Activated CD4-positive, alpha-beta T cell treated with anti-CD3 and anti-CD28 coated beads, Interleukin-2, amount 50 U/mL, for 48 hours (primary cell): ENCODE measurements at places on chromosomes 3 and 15.

GRCh38 chr15:73022161-73022560, 30.1 kb upstream of the NEO1 start:
- no peak for DNase-seq

DNA sequence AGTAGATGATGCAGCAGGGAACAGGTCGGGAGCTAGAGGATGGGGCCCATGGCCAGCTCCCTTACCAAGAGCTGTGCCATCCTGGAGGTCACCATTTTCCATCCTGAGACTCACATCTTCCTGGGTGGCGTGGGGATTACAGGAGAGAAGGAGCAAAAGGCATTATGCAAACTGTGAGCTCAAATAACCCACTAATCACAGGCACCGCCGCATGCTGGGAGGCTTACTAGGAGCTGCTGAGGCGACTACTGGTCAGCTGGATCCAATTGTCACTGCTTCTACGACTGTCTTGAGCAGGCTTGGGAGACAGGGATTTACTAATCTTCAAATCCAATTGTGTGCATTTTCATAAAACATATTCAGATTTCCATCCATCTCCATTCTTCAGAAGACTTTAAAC, 12.5 kb upstream of the KBTBD12 start:
- no peak for DNase-seq

DNA sequence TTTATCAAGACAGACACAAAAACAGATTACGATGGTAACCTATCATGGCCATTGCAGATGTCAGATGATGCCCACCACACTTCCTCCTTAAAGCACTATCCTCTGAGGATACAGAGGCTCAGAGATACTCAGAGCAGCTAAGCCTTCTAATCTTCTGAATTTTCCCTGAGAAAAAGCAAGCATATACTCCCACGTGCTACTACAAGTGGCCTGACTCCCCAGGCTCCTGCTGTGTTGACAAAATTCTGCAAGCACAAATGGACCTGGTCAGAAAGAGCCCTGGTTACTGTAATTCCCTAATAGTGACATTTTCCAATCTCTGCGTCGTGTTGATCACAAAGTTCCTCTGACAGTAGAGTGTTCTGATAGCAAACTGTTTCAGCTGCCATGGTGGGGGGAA, 207.1 kb downstream of the KCNMB2 start:
- DNase-seq = no peak

DNA sequence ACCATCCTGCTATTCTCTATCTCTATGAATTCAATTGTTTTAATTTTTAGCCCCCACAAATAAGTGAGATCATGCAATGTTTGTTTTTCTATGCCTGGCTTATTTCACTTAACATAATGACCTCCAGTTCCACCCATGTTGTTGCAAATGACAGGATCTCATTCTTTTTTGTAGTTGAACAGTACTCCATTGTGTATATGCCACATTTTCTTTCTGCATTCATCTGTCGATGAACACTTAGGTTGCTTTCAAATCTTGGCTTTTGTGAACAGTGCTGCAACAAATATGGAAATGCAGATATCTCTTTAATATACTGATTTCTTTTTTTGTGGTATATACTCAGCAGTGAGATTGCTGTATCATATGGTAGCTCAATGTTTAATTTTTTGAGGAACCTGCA, 58.7 kb downstream of the RETNLB start:
- DNase-seq = no peak

DNA sequence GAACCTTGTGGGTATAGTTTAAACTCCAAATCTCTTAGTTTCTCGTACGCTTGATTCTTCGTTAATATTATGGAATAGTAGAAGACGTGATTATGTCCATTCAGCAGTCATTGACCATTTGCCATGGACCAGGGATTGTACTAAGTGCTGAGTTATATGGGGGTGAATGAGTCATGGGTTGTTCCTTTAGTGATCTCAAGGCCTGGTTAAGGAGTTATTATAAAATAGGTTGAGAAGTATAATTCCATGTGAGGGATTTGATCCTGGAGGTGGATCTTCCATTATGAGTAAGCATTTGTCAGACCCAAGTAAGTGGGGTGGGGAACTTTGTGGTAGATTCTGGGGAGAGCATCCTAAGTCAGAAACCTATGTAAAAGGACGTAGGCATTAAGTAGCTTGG, 15.4 kb downstream of the NR2C2 start:
- DNase-seq = no peak

GRCh38 chr3:140292684-140293083, 357.7 kb downstream of the CLSTN2 start:
- no peak for DNase-seq

DNA sequence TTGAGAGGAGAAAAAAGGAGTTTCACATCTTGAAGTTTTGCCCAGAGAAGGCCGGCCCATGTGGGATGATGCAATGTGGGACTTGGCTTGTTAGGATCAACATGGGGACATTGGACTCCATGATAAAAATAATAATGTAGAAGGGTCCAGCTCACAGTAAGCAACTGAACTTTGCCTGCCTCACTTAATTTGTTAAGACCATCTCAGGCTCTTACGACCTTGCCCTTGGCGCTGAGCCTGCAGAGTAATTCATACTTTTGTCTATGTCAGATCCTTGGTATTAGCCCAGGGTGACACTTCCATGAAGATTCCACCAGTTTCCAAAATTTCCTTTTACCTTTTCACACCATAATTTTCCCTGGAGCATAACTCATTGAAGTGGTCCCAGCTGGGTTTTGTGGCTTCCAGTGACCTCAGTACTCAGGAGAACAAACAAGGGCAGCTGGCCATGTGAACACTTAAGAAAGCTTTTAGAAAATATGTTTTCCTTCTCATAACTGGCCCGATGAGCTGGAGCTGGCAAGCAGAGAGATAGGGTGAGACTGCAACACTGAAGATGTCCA, 315.4 kb upstream of the RASGRP1 start:
- DNase-seq = no peak

DNA sequence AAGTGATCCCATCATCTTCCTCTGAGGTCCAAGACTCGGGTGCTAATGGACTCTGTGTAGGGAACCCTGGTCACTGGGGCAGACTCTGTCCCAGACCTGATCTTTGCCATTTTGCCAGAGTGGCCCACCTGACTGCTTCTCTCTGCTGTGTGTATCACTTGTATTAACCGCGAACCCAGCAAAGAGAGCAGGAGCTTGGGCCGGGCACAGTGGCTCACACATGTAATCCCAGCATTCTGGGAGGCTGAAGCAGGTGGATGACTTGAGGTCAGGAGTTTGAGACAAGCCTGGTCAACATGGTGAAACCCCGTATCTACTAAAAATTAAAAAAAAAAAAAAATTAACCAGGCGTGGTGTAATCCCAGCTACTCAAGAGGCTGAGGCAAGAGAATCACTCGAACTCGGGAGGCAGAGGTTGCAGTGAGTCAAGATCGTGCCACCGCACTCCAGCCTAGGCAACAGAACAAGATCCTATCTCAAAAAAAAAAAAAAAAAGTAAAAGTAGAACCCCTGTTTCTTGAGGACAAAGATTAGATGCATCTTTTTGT, 32.9 kb upstream of the CYP11A1 start:
- peak; percentile 60 for DNase-seq

- DNase-seq = peak; percentile 66
These were observed 5.6 kb upstream of the MECOM start for GRCh38 chr3:169668957-169669741.

DNA sequence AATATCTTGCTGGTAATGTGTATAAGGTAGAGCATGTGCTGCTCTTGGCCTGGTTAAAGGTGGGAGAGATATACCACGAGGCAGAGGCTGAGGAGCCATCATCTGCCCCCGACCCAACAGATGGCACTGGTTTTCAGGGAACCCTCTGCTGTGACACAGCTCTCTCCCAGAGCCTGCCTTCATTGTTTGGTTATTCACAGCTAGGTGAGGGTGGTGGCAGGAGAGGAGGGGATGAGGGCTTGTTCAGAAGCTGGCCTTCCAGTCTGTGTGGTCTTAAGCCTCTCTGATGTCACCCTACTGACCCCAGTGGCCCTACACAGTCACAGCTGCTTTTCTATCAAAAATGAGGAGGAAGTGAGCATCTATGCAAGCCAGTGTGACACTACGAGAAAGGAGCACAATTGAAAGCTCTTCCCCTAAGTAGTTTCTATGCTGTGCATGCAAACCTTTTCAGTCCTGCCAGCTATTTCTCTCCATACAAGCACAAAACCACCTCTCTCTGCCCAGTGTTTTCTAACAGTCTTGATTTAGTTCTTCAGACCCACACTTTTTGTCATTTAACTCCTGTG, 258.4 kb upstream of the AGTR1 start:
- DNase-seq = no peak

DNA sequence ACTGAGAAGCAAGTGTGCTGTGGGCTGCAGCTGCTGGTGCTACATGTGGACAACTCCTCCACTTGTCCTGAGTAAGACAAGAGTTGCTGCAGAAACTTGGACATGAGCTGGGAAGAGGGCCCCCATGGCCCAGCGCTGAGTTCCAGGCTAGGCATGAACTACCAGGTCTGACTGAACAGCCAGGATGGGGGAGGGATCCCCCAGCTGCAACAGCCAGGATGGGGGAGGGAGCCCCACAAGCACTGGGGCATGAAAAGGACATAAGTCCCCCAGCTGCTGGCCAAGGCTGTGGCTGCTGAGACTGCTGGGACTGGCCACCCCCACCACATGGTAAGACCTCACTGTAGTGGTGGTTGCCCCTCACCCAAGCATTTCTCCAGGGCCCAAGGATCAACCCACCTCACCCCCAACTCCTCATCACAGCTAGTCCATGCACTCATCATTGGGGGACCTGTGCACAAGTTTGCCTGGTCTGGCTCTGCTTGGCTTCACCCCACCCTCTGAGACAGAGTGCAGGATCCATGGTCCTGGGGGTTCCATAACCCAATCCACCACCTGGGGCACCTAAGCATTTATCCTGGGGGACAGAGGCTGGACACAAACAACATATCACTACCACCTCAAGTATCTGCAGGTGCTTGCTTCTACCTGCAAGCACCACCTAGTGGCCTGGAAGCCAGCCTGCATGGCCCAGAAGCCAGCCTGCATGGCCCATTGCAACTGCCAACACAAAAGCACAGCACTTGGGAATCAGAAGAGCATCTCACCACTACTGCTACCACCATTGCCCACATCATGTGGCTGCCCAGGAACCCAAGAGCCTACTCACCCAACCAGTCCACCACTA, 84.5 kb upstream of the STT3B start:
- peak; percentile 36 for DNase-seq

DNA sequence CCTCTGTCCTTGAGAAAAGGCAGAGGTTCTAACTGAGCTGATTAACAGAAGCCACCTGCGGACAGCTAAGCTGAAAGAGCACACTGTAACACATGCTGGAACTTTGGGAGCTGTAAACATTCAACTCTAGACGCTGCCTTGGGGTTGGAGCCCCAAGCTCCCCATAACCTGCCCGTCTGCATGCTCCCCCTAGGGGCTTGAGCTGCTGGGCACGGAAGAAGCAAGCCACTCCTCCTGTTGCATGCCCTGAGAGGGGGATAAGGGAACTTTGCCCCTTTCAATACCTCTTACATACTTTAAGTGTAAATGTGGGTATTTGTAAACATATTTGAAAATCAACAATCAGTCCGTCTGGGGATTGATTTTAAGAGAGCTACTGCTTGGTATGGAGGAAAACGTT, 188.4 kb downstream of the ADAMTSL3 start:
- no peak for DNase-seq

GRCh38 chr15:34732430-34732829, 22.4 kb downstream of the GJD2 start:
- DNase-seq = no peak

GRCh38 chr3:26550413-26550812, 72.2 kb upstream of the LRRC3B start:
- no peak for DNase-seq

- no peak for DNase-seq
These were observed 358.5 kb downstream of the ZNF385D start for GRCh38 chr3:21392526-21392925.

GRCh38 chr15:71893691-71894090, 83.3 kb downstream of the NR2E3 start:
- no peak for DNase-seq

- no peak for DNase-seq
These were observed 59.1 kb upstream of the NEDD4 start for GRCh38 chr15:56052395-56053045.

GRCh38 chr3:170689296-170689829, 103.5 kb upstream of the SLC7A14 start:
- no peak for DNase-seq

DNA sequence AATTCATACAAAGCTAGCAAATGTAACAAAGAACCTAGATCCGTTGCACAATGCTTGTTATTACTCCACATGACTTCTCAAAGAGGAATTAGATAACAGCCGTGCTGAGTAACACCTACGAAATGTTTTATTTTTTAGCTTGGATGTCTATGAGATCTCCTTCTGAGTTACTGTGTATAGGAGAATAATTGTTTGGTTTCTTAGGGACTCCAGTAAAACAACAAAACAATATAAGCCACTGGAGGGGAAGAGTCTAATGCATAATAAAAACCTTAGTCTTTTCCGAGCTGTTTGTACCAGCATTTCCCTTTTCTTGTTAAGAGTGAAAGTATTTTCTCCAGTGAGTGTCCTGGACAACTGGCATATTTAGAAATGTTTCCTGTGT, 15.6 kb downstream of the SNAP23 start:
- DNase-seq = no peak

GRCh38 chr3:14889205-14889604, 58.2 kb upstream of the NR2C2 start:
- DNase-seq = no peak

DNA sequence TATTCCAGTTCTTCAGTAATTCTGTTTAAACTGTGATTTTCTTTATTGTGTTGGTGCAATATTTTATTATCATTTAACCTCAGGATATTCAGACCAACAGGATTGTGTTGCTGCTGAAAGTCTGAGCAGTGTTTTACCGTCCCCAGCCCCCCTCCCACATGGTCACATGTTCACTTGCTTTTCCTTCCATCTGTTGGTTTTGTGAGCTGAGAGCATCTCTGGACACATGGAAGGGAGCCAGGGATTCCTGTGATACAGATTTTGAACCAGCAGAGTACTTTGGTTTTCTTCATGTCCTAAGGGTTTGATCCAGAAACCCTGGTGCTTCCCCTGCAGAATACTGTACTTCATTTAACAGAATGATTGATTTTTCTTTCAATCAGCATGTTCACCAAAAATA, 11.9 kb downstream of the ARRDC4 start:
- DNase-seq = no peak

DNA sequence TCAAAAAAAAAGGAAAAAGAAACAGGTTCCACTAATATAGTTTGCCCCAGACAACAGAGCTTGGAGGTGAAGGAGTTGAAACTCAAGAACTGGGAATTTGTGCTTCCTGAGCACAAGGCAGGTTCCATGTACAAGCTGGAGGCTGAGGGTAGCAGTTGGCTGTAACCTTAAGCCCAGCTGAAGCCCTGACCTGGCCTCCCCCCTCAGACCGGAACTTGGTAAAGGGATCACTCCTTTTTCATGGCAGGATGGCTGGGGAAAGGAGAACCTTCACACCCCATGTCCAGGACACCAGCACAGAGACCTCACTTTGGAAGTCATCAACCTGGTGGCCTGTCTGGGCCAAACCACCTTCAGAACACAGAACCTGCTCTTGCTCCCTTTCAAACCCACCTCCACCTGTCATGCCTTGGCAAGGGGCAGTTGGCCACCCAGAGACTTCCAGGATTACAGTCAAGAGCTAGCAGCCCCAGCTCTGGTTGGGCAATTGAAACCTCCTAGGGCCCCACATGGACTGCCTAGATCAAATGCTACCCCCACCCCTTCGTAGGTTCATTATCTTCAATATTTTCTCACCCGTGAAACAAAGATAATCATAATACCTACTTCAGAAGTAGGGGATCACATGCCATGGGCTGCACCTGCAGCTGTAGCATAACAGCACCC, 3.5 kb downstream of the RPL29 start:
- DNase-seq = no peak

GRCh38 chr3:160226026-160226907, 1.0 kb downstream of the C3orf80 start:
- no peak for DNase-seq
